ENCODE measurements at places on chromosomes 4 and X. TPM values are rescaled to one million over a fixed set of nuclear protein-coding genes. Genes with fewer than 3 reads are reported as not detected.

The DCAF4L1 gene
- 0.22 TPM for total RNA-seq

- DNase-seq, result no peak
Observed at GRCh38 chrX:106935175-106935574, 15.0 kb downstream of the CLDN2 start.

GRCh38 chr4:87071401-87071800 is 136.6 kb downstream of the AFF1 start:
- DNase-seq, result no peak

DNA sequence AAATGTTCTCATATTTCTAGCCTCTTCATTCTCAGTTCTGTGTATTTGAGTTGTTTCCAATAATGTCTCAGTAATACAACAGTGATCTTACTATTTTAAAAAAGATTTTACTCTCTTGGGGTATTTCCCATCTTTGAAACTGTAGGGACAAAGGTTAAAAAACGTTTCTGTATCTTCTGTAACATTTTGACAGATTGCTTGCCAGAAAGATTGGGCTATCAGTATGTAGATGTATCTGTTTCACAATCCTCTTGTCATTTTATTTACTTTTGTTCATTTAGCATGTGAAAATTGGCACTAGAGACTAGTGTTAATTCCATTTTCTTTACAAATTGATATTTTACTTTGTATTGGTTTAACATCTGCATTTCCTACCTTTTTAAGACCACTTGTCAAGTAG is 6.2 kb upstream of the CXCL9 start:
- DNase-seq, result no peak

DNA sequence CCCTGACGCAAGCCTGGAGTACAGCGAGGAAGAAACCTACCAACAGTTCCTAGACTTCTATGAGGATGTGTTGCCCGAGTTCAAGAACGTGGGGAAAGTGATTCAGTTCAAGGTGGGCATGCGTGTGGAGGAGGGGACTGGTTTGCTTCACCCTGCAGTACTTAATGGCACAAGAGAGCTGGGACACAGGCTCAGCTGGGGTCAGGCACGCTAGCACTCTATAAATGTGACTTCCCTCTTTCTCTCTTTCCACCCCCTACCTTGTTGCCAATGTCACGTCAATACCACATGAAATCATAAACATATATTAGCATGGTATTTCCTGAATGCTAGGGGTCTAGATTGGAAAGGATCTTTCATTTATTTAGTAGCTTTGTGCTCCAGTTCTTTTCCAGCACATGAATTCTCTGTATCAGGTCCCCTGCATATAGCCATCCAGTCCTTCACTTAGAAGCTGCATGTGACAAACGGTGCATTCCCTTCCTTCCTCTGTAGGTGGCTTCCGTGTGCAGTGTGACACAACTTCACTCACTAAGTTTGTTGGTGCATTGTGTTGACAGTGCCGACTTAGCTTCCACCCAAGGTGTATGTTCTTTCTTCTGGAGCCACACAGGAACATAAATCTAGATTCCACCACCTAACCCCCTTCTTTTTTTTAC is 25.6 kb downstream of the ZRSR2 start:
- DNase-seq, result no peak

- no peak for DNase-seq
Observed at GRCh38 chr4:102717448-102718092, 43.2 kb downstream of the MANBA start.

DNA sequence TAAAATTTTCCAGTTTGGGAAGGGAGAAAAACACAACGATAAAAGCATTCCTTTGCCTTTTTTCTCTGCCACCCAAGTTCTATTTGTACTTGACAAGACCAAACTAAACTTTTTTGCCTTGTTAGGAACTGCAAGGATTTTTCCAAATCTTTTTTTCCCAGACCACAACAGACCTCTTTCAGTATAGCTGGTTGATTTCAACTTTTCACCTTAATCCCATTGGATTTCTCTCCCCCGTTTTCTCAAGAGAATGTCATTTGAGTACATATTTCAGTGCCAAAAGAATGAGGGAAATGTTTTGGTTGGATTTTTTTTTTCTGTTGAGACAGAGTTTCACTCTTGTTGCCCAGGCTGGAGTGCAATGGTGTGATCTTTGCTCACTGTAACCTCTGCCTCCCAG is 18.5 kb upstream of the SGMS2 start:
- DNase-seq, result no peak

DNA sequence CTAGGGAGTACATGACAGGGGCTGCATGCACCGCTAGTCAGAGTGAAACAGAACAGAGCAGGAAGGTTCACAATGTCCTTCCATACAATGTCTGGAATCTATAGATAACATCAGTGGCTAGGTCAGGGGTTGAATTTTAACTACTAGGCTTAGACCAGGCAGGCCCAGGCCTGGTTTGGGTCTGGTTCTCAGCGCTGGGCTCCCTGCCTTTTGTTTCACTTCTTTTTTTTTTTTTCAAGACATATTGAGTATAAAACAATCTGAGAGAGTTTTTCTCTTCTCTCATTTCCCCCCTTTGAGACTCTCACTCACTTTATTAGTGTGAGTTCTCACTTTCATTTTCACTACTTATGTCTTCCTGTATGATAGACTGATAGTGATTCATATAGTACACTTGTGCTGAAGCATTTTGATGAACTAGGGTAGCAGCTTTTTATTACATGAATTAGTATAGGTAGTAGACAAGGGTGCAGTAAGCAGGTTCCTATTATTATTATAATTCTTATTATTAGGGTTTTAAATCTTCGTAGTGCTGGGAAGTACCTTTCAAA is 120.0 kb upstream of the ZDHHC15 start:
- DNase-seq, result no peak

The CHRNA9 gene
- total RNA-seq, result 0.16 TPM

- peak; percentile 32 for DNase-seq
Observed at GRCh38 chrX:154013614-154014360, 5.9 kb downstream of the IRAK1 start.

- DNase-seq, result no peak
Observed at GRCh38 chr4:73603854-73604584, 16.2 kb downstream of the RASSF6 start.

The TCEAL6 gene
- not detected for total RNA-seq

DNA sequence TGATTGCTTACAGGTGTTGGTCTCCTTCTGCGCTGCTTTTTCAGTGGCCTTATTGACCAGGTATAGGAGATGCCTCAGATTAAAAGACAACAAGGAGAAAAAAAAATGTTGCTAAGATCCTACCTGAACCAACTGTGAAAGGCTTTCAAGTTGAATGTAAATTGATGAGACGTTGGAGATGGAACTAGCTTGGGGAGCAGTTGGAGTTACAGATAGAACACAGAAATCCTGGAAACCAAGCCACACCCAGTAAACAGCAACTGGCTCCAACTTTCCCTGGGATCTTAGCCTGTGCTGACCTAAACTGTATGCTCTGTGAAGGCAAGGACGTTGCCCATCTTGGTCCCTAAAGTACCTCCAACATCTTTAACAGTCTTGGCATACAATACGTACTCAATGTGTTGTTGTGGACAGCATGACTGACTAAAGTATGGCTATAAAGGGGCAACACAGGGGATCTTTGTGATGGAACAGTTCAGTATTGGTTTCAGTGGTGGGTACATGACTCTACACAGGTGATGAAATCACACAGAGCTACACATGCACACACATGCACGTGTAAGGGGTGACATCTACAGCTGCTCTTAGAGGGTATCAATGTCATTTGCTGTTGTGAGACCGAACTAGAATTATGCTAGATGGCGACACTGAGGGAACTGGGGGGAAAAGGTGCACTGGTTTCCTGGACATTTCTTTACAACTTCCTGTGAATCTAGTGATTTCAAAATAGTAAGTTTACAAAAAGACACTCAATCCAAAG is 22.3 kb downstream of the GAB3 start:
- no peak for DNase-seq

The IL21 gene
- total RNA-seq, result not detected

- DNase-seq, result no peak
Observed at GRCh38 chr4:105306158-105306781, 159.6 kb downstream of the TET2 start.

GRCh38 chr4:177427192-177427591 is 15.0 kb downstream of the AGA start:
- DNase-seq, result no peak

GRCh38 chr4:85500110-85500867 is 25.3 kb downstream of the ARHGAP24 start:
- DNase-seq, result no peak

- no peak for DNase-seq
Observed at GRCh38 chrX:41142130-41142910, 57.1 kb downstream of the USP9X start.

DNA sequence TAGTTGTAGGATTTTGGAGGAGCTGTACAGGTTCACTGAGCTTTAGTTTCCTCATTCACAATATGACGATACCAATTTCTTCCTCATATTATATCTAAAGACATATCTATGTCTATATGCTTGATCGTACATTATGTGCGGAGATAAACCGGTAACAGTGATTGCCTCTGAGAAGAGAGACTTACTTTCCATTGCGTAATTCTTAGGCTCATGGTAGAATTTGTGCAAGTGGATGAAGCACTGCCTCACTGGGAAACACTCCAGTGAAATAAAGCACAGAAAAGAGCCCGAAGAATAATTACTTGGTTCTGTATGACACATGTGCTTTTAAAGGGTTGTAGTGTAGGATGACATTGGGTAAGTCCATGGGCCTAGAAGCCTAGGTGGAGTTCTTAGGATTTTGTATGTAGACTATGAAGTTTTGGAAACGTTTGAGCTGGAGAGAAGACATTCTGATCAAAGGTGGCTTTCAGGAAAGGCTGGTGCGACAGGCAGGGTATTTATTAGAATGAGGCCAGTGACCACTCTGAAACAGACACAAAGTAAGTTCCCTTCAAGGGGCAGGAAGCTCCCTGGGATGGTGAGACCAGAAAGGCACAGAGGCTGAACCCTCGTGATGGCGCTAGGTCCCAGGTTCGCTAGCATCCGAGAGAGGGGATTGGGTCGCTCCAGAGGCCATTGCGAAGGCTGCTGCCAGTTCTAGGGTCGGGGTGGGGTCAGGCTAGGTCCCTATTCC is 649 bp upstream of the VBP1 start:
- DNase-seq, result no peak

- DNase-seq, result no peak
Observed at GRCh38 chr4:98706200-98706813, 47.9 kb upstream of the TSPAN5 start.

- DNase-seq, result no peak
Observed at GRCh38 chr4:166481739-166482138, 608.7 kb downstream of the TLL1 start.

DNA sequence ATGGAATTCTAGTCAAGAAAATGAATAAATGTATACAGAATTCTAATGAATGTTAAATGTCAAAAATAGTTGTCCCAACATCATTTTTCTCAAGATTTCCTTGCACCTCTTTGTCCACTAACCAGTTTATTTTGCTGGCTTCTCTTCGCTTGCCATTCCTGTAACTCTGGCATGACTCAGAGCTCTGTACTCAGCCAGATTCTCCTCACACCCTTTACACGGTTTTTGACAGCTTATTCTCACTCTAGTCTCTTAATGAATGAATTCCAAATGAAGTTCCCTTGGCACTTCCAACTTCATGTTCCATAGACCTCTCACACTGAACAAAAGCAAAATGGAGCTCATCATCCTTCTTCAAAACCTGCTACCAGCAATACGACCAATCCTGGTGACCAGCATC is 419.3 kb upstream of the SLIT2 start:
- no peak for DNase-seq

The ADH1A gene
- total RNA-seq, result not detected

- no peak for DNase-seq
Observed at GRCh38 chr4:41360921-41361793, 104.4 kb downstream of the UCHL1 start.

The COL4A5 gene
- total RNA-seq, result not detected

- DNase-seq, result no peak
Observed at GRCh38 chr4:12724510-12724909, 759.6 kb downstream of the RAB28 start.

The P2RY10 gene
- 80.5 TPM for total RNA-seq

- DNase-seq, result no peak
Observed at GRCh38 chr4:73663576-73663975, 43.3 kb upstream of the RASSF6 start.

The MAGEC3 gene
- total RNA-seq, result not detected

The STBD1 gene
- 0.09 TPM for total RNA-seq

DNA sequence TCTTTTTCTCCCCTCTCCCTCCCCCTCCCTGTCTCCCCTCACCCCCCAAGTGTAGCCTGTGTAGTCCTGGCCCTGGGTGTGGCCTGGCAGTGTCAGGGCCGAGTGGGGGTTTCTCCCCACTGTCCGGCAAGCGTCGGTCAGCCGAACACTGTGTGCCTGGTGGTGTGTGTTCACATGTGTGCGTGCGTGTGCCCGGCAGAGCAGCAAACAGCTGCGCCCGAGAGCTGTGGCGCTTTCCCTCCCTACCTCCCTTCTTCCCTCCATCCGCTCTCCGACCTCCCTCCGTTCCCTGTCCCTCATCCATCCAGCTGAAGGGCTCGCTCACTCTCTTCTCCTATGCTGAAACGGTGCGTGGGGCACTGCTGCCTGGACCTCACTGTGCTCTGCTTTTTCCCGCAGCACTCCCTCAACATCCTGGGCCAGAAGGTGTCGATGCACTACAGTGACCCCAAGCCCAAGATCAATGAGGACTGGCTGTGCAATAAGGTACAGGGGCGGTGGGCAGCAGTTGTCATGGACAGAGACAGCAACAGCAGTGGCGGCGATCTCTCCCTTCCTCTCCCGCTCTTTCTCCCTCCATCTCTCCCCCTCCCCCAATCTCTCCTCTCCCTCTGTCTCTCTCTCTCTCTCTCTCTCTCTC is 17.4 kb upstream of the UBA1 start:
- no peak for DNase-seq

DNA sequence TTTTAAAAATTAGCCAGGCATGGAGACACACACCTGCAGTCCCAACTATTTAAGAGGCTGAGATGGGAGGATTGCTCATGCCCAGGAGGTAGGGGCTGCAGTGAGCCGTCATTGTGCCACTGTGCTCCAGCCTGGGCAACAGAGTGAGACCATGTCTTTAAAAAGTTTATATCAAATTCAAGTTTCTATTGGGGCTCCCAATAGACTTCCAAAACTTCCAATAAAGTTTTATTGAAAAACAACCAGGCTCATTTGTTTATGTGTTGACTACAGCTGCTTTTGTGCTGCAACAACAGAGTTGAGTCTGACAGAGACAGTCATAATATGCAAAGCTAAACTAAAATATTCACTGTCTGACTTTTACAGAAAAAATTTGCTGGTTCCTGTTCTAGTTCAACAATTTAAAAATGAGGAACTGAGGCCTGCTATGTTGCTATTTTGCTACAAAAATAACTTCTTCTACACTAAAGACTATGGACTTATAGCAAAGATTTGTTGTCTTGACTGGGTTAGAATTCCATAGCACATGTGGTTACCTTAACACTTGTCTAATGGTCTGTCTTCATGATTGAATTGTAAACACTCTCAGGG is 63.3 kb upstream of the RELL1 start:
- no peak for DNase-seq

GRCh38 chr4:8071766-8072165 is 86.8 kb downstream of the ABLIM2 start:
- DNase-seq, result no peak

- DNase-seq, result no peak
Observed at GRCh38 chrX:84320614-84321013, 132.6 kb upstream of the RPS6KA6 start.
